Upper lobe of right lung (tissue), 1 donor: ENCODE measurements at places on chromosomes 12 and 14.
A peak's percentile ranks its signal among the peaks of the same experiment; 100 is the strongest.

- no peaks in the 10 kb centered on the region for H3K36me3 ChIP-seq
- DNase-seq: no peak
- no peak overlapping the region for H3K4me3 ChIP-seq
Observed at GRCh38 chr12:116320791-116321217, 43.3 kb upstream of the MED13L start.

- no peak for DNase-seq
- H3K27me3 ChIP-seq: no peaks in the 10 kb centered on the region
- peaks cover 6% of the 10 kb centered on the region for H3K36me3 ChIP-seq
- peak overlapping the region; percentile 96 for H3K27ac ChIP-seq
- peak overlapping the region; percentile 86 for H3K4me3 ChIP-seq
- peaks cover 49% of the 10 kb centered on the region for H3K4me1 ChIP-seq
Observed at GRCh38 chr14:67358924-67359774, 455 bp downstream of the ATP6V1D start.

GRCh38 chr14:89638891-89639290, 221.9 kb upstream of the FOXN3 start:
- no peaks in the 10 kb centered on the region for H3K36me3 ChIP-seq
- no peaks in the 10 kb centered on the region for H3K4me1 ChIP-seq

DNA sequence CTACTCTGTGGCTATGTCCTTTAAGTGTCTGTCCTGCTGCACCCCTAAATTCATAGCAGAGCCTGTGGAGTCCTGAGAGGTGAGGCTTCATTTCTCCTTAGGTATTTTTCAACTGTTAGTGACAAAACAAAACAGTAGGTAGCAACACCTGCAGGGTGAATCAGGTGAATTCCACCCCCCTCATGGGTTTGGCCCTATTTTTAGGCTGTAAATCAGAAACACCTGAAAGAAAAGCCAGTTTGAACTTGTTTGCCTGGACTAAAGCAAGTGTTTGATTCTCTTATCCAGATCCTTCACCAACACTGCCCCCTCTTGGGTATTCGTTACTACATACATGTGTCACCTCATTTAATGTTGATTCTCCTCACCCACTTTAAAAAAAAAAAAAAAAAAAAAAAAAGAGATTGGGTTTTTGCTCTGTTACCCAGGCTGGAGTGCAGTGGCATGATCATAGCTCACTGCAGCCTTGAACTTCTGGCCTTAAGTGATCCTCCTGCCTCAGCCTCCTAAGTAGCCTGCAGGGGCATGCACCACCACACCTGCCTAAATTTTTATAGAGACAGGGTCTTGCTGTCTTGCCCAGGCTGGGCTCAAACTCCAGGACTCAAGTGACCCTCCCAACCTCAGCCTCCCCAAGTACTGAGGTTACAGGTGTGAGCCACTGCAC, 10.3 kb downstream of the TBPL2 start:
- no peaks in the 10 kb centered on the region for H3K4me1 ChIP-seq
- H3K27ac ChIP-seq: no peak overlapping the region
- no peaks in the 10 kb centered on the region for H3K27me3 ChIP-seq
- DNase-seq: no peak
- H3K36me3 ChIP-seq: no peaks in the 10 kb centered on the region
